ENCODE measurements at places on chromosomes 7 and 10. TPM values are rescaled to one million over a fixed set of nuclear protein-coding genes. Genes with fewer than 3 reads are reported as not detected.
A peak's percentile ranks its signal among the peaks of the same experiment; 100 is the strongest.

EN2 gene
- polyA plus RNA-seq: not detected

GBX1 gene
- not detected for polyA plus RNA-seq

LAMB1 gene
- polyA plus RNA-seq: 2.2 TPM

DNA sequence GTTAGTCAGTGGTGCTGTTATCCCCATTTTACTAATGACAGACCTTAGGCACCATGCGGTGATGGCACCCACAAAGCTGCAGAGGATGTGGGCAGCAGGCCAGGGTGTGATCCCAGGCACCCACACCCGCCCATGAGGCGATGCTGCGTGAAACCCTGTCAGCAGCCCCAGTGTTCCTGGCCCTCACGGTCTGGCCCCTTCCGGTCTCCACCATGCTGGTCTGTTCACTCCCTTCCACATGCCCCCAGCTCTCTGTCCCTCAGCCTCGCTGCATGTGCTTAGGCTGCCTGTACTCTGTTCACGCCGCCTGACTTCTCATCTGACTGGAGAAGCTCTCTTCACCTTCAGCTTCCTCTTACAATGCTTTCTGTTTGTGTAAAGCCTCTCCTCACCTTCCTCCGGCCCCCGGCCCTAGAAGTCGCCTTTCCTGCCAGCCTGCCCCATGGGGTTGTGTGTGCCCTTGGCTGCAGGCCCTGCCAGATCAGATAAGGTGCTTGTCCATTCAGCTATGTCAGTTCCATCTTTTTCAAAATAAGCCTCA is 17.6 kb upstream of the ORAI2 start:
- no peak for DNase-seq

- no peak for DNase-seq
These were observed 73.0 kb downstream of the COBL start for GRCh38 chr7:51243631-51244030.

DNA sequence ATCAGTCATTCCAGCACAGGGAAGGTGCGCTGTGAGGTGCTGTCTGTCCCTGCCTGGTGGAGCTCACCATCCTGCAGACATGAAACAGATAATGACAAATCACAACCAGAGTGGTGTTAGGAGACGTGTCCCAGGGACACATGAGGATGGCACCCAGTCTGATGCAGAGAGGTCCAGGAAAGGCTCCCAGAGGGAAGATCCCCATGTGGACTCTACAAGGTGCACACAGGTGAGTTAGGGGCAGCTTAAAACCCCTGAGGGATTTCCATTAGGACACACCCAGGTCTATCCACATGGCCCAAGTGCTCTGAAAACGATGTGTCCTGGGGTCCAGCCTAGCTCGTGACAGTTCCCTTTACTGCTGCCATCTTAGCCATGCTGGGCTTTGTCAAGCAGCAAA is 91.4 kb downstream of the ADARB2 start:
- DNase-seq: no peak

DNA sequence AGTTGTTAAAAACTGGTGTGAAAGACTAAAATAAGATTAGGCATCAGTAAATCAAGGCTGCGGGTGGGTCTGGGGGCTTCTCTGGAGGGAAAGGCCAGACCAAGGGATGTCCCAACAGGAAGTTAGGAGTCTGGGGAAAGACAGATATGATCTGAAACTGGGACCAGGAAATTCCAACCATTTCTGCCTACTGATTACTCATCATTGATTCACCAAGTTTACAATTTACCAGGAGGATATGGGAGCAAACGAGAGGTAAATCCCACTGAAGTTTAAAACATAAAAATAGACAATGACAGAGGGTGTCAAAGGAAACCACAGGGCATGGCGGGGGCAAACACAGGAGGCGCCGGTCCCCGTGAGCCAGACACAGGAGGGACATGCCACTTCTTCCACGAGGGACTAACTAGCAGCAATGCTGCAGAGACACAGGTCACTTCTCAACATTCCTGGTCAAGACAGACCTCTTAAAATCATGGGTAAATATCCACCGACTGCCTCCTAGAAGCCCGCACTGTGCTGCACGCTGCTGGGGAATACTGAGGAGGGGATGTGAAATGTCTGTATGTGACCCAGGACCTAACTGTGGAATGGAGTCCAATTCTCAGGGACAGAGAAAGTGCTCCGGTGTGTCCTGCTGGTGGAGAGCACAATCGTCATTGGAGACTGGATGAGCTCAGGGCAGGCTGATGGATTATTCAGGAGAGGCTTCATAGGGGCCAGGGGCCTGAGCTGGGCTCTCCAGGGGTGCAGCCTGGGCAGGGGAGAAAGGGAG is 153.4 kb upstream of the KLF14 start:
- DNase-seq: no peak

DNA sequence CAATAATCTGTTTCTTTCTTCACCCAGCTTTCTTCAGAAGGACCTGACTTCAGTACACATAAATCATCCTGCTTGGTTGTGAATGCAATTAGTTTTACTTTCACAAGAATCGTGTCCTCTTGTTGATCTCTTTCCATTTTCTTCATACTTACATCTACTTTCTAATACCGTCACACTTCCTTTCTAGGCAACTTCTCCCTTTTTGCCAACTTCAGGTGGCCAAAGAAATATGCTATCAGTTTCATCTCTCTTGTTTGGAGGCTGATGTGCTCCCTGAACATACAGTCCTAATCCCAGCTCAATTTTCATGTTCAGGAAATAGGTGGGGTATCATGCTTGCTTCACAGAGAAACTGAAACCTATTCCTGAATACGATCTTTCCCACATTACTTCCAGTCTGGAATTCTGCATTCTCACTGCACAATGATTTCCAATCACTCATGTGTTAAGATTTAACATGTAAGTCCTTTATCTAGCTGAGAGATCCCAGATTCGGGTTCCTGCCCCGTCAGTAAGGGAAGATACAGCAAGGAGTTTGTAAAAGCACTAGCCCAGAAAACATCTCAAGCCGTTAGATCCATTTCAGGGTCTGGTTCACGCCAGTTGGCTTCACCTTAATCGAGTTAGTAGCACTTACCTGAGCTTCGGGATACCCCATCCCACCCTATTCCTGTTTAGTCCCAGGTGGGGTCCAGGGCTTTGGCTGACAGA is 994 bp downstream of the SLC25A28 start:
- DNase-seq: peak; percentile 39

DNA sequence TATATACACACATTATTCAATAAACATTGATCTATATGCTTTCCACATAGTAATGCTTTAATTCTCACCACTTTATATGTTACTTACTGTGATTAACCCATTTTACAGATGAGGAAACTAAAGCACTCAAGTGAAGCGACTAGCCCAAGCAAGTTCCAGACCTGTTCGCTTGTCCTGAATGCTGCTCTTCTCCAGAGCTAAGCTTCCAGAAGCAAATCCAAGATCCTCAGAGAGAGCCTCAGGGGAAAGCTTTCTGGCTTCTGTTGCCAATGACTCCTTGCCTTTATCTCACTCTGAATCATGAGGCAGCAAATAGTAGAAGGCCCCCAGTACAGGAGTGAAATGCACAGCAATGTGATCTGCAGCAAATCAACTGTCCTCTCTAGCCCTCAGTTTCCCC is 32.2 kb downstream of the XPNPEP1 start:
- no peak for DNase-seq

- DNase-seq: no peak
These were observed 128.5 kb downstream of the WDR11 start for GRCh38 chr10:120979435-120980278.

DNA sequence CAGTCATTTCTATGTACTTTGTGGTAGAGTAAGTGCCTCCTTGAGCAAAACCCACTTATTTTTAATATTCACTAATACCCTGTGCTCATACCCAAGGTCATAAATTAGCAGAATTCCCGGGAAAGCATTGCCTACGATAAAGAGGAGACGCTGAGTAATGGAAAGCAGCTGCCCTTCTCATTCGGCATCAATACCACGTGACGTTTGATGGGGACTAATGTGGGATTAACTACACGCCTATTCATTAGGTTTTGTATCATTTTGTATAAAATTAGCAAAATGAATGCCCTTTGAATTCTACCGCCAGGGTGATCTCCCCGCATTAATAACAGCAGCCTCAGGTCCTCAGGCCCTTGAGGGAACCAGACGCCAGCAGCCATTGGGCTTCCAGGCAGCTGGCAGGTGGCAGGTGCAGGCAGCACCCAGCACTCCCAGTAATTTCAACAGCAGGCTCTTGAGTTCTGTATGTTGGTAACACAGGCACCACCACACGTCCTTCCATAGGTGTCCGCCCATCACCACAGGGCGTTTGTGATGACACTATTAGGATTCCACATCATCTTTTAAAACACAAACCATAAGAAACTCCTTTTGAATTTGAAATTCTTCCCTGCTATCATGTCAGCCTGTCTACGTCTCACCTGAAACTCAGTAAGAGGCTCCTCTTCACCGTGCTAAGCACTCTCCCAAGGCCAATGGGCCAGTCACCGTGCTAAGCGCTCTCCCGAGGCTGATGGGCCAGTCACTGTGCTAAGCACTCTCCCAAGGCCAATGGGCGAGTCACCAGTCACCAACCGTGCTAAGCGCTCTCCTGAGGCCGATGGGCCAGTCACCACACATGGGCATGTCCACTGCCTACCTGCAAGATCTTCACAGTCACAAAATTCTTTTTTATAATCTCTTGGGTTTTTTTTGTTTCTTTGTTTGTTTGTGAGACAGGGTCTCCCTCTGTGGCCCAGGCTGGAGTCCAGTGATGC is 509.4 kb downstream of the PTPRN2 start:
- DNase-seq: no peak

GRCh38 chr7:155883491-155884224 is 71.4 kb upstream of the SHH start:
- DNase-seq: no peak

DNA sequence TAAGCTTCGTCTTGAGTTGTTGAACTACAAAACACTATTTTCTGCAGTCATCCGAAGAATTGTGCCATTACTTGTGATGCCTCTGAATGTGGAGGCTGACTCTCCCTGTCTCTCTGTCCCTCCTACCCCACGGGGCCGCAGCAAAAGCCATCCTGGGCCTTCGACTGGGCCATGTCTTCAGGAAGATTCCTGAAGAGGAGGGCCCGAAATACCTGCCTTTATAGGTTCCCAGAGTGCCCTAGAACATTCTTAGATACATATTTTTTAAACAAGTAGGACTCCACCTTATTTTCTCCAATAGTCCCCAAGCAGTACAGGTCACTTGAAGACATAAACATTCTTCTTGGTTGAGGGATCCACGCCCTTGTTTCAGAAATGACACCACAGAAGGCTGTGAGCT is 8.1 kb downstream of the IGFBP3 start:
- no peak for DNase-seq

DNA sequence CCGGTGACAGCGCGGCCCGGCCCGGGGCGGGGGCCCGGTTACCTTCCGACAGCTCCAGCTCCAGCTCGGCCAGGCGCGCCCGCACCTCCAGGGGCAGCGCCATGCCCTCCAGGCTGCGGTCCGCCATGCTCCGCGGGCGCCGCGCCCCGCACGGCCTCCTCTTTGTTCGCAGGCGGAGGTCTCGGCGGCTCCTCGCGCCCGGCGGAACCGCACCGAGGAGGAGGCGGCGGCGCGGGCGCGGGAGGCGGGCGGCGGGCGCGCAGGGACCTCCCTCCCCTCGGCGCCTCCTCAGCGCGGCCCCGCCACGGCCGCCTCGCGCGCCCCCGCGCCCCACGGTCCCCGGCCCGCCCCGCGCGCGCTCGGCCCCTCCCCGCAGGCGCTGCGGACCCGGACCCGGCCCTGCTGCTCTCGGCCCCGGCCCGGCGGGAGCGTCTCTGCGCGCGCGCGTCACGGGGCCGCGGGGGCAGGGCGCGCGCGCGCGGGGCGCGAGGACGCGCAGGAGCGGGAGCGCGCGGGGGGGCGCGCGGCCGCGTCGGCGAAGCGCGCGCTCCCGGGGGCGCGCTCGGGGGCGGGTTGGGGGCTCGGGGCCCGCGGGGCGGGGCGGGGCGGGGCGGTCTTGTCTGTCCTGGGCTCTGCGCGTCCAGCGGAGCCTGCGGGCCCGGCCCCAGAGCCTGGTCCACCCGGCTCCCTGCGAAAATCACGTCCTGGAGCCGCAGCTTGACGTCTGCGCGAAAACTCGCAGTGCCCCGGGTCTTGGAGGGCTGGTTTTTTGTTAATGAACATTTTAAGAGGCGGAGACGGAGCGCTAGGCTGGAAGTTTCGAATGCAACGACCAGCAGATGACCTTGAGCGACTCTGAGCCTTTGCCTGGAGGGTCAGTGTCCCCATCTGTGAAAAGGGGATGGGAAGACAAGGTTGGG is at the start of gene DIP2C:
TSS of gene DIP2C (minus strand) at position 217 of the 920 bp plus-strand sequence. CDS start at position 127, 90 bp downstream.
- DNase-seq: no peak

DNA sequence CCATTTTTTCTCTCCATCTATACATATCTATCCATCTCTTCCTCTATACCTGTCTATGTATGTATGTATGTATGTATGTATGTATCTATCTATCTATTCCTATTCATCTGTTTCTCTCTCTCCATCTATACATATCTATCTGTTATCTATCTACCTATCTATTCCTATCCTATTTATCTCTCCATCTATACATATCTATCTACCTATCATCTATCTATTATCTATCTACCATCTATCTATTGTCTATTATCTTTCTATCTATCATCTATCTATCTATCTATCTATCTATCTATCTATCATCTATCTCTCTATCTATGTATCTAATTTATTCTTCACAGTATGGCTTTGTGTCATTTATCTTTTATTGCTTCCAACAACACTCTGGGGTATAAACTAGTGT is 1124.4 kb downstream of the TYW1 start:
- no peak for DNase-seq

DNA sequence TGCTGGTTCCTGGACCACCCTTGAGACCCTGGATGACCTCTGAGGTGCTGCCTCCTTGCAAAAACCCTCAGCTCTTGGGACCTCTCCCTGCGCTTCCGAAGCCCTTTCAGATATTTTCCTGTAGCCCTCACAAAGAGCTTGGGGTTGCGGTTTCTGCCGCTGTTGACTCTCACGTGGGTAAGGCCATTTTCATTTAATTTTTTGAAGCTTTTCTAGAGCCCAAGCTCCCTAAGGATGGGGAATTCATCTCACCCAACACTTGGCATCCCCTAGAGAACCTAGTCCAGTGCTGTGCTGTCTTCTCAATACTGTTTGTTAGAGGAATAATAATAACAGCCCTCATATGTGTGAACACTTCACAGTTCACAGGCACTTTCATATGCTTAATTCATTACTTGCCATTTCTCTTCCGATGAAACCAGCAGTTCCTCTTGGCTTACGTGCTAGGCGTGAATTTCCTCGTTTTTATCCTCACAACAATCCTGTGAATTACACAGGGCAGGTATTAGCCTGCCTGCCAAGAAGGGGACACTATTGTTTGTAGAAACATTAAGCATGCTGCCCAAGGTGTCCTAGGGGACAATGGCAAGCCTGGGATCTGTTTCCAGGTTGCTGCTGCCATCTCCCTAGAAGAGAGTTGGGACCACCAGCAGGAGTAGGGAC is 71.6 kb upstream of the CTBP2 start:
- DNase-seq: no peak

- DNase-seq: no peak
These were observed 129.8 kb downstream of the PTN start for GRCh38 chr7:137213744-137214143.

GRCh38 chr7:46990761-46991160 is 591.1 kb downstream of the TNS3 start:
- no peak for DNase-seq

DNA sequence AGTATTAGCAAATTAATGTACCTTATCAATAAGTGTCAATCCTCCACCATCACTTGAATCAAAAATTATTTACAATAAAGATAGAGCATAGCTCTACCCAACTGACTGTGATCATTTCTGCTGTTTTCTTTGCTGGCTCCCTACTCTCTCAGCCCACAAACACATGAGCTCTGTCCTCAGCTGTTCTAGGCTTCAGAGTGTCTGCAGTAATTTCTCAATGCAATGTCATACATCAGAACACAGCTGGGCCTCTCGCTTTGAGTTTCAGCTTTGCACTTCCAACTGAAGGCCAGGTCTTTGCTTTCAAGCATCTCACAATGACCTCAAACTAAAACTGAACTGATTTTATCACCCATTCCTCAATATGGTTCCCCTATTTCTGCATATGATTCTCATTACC is 55.7 kb downstream of the RNF133 start:
- DNase-seq: no peak
